ENCODE measurements at places on chromosomes 7 and 10. TPM values are rescaled to one million over a fixed set of nuclear protein-coding genes. Genes with fewer than 3 reads are reported as not detected.

LBX1 gene
- under 0.01 TPM for total RNA-seq

PLEKHA1 gene
- total RNA-seq, result 19.1 TPM

NSUN6 gene
- 3.8 TPM for total RNA-seq

HTRA1 gene
- total RNA-seq, result 123 TPM

LGI1 gene
- total RNA-seq, result not detected

AS3MT gene
- total RNA-seq, result 1.3 TPM

GSTO2 gene
- 0.32 TPM for total RNA-seq

Data from cardiac atrium fibroblast (primary cell).